ENCODE measurements at places on chromosomes 1 and 21.

- DNase-seq, result no peak
Measured at GRCh38 chr1:34266127-34266951, 89.6 kb downstream of the C1orf94 start.

DNA sequence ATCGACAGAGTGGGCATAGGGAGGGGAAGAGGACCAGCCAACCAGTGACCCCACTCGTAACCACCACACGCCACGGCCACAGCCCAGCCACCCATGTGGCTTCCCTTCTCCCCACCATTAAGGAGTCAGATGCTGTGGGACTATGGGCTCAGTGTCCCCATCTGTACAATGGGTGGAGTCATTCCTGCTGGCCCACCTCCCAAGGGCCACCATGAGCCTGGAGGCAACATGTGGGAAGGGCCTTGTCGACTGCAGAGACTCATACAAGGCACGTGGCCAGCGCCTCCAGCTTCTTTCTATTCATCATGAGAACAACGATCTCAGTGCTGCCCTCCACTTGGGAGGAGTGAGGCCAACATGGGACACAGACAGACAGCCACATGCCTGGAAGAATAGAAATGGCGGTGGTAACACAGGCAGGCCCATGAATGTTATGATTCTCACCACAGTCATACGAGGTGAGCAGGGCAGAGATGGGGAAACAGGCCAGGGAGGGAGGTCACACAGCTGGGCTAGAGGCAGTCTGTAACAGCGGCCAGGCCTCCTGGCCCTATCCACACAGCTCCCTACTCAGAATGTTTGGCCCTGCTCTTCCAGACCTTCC, 16.1 kb downstream of the LRP8 start:
- no peak for DNase-seq

DNA sequence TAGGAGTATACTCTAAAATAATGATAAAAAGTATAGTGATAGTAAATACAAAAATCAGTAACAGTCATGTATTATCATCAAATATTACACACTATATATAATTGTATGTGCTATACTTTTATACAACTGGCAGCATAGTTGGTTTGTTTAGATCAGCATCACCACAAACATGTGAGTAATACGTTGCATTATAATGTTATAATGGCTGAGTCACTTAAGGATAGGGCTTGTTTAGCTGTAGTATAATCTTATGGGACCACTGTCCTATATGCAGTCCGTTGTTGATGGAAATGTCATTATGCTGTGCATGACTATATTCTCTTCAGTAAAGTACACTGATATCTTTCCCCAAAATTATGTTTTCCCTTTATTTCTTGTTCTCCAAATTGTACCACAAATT, 92.8 kb downstream of the LYPLAL1 start:
- no peak for DNase-seq

DNA sequence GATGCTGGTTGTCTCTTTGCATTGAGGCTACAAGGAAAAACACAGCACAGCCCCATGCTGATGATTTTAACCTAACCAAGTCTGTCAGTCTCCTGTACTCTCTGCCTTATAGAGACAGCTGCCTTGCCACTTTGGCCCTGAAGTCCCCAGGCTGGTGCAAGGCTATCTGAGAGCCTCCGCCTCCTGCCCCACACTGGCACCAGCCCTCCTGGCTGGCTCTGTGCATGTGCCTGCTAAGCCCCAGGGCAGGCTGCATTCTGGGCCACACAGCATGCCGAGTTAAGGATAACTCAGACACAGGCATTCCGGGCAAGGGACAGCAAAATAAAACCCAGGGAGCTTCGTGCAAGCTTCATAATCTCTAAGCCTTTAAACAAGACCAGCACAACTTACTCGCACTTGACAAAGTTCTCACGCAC, 910 bp downstream of the RUNX1 start:
- no peak for DNase-seq

- DNase-seq, result no peak
Measured at GRCh38 chr1:93223023-93223675, 42.6 kb downstream of the CCDC18 start.

- DNase-seq, result no peak
Measured at GRCh38 chr1:39195166-39196111, 9.1 kb upstream of the MACF1 start.

GRCh38 chr1:79554688-79555087, 548.2 kb upstream of the ADGRL4 start:
- DNase-seq, result no peak

- DNase-seq, result no peak
Measured at GRCh38 chr1:187203257-187203656, 374.5 kb downstream of the PLA2G4A start.

GRCh38 chr21:15054089-15054488, 10.7 kb downstream of the NRIP1 start:
- no peak for DNase-seq

- no peak for DNase-seq
Measured at GRCh38 chr1:167676205-167676915, 45.4 kb upstream of the MPZL1 start.

DNA sequence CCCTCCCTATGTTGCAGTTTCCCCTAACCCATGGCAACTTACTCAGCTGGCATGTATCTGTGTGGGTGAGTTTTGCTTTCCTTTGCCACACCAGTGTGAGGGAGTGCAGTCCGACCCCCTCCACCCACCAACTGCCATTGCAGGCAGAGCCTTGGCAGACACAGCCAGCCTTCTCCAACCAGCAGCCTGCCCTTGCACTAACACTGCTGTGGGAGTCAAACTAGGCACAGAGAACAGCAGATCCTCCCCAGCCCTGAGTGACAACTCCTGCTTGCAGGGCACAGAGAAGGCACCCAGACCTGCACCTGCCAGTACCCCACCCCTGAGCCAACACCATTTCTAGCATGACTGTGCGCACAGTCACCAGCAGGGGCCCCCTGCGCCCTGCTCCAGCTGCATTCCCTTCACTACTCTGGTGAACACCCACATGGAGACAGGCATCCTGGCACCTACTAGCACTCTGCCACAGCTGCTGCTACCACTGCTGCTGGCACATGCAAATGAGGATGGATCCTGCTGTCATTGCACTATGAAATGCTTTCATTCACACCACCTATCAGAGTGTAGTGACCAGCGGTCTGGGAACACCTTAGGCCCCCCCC, 98.4 kb downstream of the MAGI3 start:
- DNase-seq, result no peak

GRCh38 chr1:201059871-201060555, 36.5 kb upstream of the KIF21B start:
- DNase-seq, result no peak

DNA sequence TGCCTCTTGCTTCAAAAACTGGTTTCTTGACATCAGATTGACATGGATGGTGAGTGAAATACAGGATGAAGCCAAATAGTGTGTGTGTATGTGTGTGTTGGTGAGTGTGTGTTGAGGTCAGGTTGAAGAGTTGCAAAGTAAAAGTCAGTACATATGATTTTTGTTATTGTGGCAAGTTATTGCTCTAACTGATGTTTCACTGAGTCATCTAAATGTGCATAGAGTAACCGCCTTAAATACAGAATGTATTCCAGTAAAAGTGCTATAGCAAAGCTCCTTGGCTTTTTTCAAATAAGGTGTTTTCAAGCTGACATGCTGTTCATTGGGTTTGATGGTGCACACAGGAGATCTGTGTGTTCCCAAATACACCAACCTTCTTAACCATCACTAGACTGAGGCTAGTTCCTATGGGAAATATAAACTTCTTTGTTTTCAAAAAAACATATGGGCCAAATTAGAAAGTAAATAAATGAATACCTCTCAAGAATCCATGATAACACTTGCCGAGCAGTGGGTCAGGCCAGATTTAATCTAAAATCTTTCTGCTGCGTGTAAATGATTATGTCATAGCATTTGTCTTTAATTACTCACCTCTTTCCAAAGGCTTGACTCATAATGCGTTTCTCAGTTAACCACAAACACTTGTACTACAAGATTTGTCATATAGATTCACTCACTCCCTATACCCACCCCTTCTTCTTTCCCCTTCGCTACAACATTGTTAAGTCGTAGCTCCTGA, 151.1 kb downstream of the LYPLAL1 start:
- no peak for DNase-seq

DNA sequence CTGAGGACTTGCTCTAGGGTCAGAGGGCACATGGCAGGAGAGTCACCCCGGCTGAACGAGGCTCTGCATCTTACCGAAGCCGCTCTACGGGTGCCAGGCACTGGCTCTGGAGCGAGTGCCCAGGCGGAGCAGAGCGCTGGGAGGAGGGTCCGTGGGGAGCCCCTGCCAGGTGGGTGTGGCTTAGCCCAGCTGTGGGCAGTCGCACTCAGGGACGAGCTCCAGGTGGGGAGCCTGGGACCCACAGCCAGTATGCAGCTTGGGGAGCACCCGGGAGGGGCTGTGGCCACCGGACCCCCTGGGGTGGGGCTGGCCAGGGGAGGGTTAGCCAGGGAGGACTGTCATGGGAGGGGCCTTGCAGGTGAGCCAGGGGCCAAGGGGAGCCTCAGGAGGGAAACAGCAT, 3.8 kb downstream of the AGRN start:
- no peak for DNase-seq

DNA sequence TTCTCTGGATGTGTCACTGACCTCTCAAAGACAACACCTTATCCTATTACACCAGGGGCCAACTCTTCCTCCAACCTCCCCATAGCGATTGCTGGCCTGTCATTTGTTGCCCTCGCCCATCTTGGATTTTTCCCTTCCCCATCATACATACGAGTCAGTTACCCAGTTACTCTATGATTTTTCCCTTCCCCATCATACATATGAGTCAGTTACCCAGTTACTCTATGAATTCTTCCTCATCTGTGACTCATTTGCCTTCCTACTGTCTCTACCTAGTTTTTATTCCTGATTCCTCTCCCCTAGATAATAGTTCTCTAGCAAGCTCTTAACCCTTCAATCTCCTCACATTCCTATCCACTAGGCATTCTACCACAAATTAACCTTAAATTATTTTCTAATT, 178.8 kb downstream of the NR5A2 start:
- no peak for DNase-seq

All from stimulated activated CD8-positive, alpha-beta memory T cell treated with anti-CD3 and anti-CD28 coated beads, Interleukin-15, amount 100 ng/mL, for 4 hours (primary cell).